ENCODE measurements at places on chromosomes 1 and 21.

DNA sequence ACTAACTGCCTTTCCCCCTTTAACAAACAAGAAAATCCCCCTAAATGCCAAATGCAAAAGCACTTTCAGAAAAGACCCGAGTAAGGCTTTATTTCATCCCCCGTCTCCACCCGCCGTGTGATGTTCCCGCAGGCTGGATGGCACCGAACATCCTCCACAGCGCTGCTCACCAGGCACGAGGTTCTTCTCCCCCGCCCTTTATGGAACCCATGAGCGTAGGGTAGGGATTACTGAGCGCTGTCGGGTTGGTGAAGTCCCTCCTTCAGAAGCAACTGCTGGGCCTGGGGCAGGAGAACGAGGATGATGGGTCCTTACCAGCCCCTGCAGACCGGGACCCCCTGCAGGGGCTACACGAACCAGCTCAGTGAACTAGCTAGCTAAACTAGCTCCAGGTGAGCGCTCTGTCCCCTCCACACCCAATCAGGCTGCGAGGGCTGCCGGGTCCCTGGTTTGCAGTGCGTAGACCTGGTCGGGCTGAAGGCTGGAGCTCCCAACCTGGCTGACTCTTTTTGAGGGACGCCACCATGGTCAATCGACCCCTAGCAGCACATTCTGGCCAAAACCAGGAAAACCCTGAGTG is 80.4 kb downstream of the ITPKB start:
- DNase-seq, result no peak

DNA sequence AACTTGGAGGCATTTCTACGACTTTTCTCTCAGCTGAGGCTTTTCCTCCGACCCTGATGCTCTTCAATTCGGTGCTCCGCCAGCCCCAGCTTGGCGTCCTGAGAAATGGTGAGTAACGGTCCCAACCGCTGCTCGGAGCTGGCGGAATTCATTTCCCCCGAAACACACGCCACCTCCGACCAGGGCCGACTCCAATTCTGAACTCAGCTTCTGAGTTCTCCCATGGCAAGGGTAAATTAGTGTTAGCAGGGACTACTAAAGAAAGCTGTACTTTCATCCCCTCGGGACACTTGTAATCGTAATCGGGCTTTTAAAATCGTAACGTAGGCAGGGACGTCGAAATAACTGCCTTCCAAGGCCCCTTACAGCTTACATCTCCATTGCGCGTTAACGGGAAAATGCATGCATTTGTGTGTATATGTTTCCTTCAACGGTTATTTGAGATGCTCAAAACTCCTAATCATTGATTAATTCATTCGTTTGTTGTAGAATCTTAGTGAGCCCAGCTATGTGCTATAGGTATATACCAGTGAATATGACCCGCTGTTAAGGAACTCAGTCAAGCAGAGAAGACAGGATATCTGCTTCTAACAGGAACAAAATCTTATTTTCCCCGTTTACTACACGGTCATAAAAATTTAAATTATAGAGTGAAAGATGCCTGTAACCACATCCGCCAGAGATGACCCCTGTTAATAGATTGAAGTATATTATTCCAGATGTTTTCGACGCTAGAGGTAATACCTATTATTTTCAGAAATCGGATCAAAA is 472 bp downstream of the DTL start:
- no peak for DNase-seq

GRCh38 chr1:173257805-173258204 is 50.7 kb upstream of the TNFSF4 start:
- no peak for DNase-seq

- no peak for DNase-seq
These were observed 17.7 kb downstream of the TEX38 start for GRCh38 chr1:46689356-46689755.

DNA sequence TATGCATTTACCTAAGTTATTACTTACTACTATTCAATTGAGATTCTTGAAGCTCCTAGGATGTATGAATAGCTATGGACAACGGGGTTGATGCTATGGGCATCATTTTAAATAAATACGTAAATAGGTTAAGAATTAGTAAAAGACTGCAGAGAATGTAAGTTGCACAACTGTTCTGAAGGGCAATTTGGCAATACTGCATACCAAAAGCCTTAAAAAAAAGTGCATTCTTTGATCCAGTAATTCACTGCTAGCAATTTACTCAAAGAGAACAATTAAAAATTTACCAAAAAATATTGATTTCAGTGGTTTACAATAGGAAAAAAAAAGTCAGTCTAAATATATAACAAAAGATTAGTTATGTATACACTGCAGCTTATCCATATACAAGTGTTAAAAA is 3.5 kb downstream of the ARPC5 start:
- DNase-seq, result no peak

- no peak for DNase-seq
These were observed 626 bp downstream of the PTP4A2 start for GRCh38 chr1:31937300-31938183.

- DNase-seq, result no peak
These were observed 164.6 kb downstream of the FASLG start for GRCh38 chr1:172823534-172823933.

DNA sequence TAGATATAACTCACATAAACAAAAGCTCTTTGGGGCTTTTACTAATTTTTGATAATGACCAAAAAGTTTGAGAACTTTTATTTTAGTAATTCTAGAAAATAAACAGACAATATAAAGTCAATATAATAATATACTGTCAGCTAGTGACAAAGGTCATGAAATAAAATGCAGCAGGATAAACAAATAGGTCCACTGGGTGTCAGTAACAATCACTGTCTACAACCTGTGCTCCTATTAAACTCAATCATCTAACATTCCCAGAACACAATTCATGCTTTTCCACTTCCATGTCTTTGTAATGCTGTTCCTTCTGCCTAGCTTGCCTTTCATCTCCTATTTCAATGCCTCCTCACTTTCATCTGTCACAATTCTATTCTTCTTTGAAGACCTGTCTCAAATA is 186.1 kb downstream of the GIPC2 start:
- no peak for DNase-seq

DNA sequence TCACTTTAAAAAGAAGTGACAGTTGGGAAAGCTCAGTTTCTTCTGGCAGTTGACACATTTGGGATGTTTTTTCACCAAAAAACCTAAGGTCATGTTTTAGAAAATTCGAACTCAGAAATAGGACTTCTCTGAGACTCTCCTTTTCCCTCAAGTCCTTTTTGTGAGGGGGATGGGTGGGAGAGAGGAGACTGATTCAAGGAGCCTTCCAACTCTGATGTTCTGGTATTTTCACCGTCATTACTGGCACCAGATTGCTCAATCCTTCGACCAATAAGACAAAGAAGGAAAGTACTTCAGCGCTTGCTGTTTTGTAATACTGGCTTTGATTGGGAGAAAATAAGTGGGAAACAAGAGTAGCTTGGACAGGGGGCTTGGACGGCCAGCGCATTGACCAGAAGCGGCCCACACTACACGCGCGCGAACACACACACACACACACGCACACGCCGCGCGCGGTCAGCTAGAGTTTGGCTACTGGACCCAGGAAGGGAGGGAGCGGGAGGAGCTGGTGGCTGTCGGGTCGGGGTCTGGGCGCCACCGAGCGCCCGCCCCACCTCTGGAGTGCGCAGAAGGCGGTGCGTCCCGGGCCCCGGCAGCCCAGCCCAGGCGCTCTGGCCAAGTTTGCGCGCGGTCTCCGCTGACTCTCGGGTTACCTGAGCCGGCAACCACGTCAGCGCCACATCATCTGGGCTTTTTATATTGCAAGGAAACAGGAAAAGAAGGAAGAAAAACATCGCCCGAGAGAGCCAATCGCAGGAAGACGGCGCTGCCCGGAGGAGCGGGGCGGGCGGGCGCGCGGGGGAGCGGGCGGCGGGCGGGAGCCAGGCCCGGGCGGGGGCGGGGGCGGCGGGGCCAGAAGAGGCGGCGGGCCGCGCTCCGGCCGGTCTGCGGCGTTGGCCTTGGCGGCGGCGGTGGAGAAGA is at the start of gene KCNK1:
Gene KCNK1 (plus strand): TSS at position 855 of the 921 bp plus-strand sequence. CDS start 66 bp downstream, at position 921.
- no peak for DNase-seq

GRCh38 chr1:197806718-197807117 is 31.4 kb upstream of the DENND1B start:
- DNase-seq, result no peak

DNA sequence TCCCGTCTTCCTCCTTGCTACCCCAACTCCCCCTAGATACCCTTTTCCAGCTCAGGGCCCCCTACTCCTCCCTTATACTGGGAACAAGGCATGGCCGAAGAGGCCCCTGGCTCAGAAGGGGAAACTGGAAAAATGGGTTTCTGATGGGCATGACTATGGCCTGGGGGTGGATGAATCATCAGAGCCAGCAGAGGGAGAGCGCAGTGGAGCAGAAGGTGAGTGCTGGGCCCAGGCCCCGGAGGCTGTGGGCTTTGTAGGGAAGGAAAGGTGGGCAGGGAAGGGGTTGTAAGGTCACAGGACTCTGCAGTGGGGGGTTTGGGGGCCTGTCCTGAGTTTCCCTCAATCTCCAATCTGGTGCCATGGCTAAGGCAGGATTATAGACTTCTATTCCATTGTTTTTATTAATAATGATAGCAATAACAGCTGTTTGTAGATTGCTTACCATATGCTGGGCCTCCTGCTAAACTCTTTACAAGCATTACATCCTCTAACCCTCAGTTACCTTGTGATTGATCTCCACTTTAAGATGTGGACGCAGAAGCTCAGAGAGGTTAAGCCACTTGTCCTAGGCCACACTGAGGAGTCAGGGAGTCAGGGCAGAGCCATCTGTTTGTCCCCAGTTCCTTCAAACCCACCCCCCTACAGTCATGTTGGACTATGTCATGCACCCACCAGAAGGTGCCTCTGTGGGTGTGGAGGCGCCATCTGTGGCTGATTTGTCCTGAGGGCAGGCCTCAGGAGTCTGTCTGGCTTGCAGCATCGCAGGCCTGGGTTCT is 36.2 kb upstream of the ZNF362 start:
- peak; percentile 96 for DNase-seq

- no peak for DNase-seq
These were observed 242.0 kb downstream of the RHOU start for GRCh38 chr1:228977307-228977706.

GRCh38 chr21:46311568-46311967 is 12.1 kb downstream of the C21orf58 start:
- no peak for DNase-seq

- DNase-seq, result peak; percentile 59
These were observed 5.1 kb upstream of the ZNF326 start for GRCh38 chr1:89989799-89990198.

DNA sequence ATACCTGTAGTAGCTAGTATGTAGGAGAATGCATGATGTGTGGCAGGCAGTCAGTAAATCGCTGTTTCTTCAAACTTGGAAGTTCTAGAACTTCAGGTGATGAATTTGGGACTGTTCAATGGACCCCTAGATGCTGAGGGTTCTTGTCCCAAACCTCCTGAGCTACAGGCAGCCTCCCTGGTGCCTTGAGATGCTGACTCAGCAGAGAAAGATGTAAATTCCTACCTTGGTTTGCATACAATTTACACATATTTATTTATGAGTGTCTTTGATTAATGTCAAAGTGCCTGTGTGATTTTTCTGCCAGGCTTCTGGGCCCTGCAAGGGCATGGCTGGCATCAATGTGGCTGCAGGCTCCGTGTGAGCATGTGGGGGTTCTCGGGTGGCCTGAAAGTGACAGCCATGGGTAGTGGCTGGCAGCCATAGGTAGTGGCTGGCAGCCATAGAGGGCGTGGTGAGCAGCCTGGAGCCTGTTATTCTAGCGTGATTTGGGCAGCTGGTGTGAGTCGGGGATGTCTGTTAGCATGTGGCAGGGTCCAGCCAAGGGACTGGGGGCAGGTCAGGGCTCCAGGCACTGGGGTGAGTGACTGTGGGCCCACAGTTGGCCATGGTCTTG is 13.2 kb upstream of the POU3F1 start:
- no peak for DNase-seq

GRCh38 chr1:39754026-39754570 is 15.4 kb downstream of the PPIE start:
- DNase-seq, result no peak
